ENCODE measurements at places on chromosomes 11 and 22. TPM values are rescaled to one million over a fixed set of nuclear protein-coding genes. Genes with fewer than 3 reads are reported as not detected.

GRCh38 chr22:44623771-44624510 is 78.1 kb upstream of the PRR5 start:
- DNase-seq = no peak

The PIK3IP1 gene
- total RNA-seq = 23.7 TPM

The UCP3 gene
- total RNA-seq = 3.3 TPM

DNA sequence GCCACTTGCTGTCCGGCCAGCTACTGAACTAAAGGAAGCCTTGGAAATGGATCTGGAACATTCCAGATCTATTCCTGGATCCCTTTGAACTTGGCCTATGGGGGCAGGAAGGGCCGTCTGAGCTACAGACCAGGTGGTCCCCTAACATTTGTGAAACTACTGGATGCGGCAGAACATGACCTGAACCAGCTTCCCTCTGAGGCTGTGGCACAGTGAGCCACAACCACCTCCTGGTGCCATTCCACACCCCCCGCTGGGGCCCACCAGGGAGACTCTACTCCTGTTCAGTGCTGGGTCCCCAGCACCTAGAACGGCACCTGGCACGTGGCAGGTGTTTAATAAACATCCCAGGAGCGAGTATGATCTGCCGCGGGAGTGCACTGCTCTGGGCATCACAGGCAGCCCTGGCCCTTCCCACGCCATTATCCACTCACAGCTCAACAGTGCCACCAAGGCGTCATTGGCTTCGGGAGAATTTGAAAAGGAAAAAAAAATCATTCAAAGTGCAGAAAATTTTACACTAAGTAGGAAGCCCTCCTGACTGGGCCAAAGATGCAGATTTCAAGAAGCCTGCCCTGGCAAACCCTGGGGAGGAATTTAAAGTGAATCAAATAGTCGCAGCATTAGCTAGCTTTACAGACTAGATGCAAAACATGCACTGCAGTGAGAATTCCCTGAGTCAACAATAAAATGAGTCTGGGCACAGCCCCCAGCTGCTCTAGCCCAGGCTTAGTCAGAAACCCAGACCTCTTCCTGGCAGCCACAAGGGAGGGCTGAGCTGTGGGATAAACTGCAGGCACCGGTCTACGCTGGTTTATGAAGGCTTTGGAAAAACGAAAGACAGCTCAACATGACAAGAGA is 14.3 kb upstream of the EFCAB6 start:
- DNase-seq = peak; percentile 47

DNA sequence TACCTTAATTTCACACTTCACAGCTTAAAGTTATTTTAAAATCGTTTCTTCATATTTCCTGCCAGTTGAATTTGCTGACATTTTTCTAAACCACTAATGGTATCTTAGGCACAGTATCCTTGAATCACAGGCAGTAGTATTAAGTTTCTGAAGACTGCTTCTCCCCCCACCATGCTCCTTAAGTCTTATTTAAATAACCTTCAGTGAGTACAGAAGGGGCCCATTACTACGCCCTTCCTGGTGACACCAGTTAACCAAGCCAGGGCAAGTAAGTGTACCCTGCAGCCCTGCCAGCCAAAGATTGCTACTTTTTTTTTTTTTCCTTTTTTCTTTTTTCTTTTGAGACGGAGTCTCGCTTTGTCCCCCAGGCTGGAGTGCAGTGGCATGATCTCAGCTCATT is 19.9 kb downstream of the KDM2A start:
- no peak for DNase-seq

All from Peyer's patch (tissue), 4 donors.